Left kidney (tissue), 8 donors: ENCODE measurements at places on chromosomes 12 and 14. TPM values are rescaled to one million over a fixed set of nuclear protein-coding genes. Genes with fewer than 3 reads are reported as not detected.

- no peak for DNase-seq
Measured at GRCh38 chr14:62597143-62597542, 448.1 kb downstream of the KCNH5 start.

- DNase-seq = no peak
Measured at GRCh38 chr14:104395941-104396681, 183.5 kb upstream of the C14orf180 start.

COPZ1 gene
- polyA plus RNA-seq = 225 TPM

- DNase-seq = no peak
Measured at GRCh38 chr14:100822013-100822412, 3.9 kb upstream of the MEG3 start.

DNA sequence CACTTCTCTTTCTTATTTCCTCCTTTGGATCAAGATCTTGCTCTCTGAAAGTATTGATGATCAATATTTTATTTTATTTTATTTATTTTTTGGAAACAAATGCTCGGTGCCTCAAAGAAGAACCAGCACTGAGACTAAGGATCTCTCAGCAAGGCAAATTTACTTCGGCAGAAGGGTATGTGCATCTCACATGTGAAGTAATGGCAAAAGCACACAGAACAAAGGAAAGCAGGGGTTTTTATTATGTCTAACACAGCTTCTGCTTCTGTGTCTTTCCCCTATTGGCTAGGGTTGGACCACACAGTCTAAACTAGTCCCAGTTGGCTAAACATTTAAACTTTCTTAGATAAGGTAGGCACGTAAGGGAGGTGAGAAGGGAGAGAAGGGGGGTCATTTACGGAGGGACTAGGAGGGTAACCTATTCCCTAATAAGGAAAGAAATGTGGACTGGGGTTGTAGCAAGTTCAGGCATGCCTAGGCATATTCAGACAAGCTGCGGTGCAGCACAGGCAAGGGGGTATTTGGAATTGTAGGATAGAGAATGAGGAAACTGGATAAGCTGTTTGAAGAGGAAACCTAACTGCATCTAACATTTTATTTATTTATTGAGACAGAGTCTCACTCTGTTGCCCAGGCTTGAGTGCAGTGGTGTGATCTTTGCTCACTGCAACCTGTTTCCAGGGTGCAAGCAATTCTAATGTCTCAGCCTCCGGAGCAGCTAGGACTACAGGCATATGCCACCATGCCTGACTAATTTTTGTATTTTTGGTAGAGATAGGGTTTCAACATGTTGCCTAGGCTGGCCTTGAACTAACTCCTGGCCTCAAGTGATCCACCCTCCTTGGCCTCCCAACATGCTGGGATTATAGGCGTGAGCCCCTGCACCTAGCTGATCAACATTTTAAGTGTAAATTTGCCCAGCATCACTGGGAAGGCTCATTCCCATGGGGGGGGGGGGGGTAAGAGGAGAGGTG, 90.0 kb upstream of the EIF5 start:
- DNase-seq = no peak

NELL2 gene
- polyA plus RNA-seq = 26.0 TPM

TAS2R7 gene
- not detected for polyA plus RNA-seq

DNA sequence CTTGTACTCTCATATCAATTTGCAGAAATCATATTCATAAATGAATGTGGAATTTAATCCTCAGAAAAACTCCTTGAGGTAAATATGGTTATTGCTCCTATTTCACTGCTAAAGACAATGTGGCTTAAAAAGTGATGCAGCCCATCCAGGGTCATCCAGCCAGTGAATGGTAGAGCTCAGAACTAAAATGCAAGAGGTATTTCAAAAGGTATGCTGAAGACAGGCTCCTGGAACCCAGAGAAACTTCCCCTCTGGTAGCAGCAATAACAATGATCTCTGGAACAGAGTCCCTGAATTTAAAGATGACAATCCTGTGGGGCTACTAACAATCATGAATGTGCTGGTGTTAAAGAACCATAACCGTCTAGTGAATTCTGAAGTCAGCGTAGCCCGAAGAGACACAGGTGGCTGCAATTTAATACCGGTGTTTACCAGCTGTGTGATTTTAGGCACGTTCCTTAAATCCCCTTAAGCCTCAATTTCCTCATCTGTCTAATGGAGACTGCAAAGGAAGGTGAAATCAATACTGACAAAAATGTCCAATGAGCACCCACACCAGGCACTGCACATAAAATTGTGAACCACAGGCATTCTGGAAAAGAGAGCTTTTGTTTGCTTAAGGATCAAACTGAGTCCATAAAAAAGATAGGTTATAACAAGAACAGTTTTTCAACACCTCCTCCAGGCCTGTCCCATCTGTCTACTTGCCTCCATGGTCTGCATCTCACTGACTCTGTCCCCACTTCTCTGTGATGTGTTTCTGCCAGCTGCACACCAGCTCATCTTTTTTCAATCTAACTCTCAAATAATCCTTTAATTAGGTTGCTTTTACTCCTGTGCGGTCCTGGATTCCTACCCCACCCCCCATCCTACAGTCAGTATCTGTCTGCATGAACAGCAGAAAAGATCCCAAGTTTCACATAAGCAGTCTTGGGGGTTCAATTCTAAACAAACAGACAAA, 10.5 kb downstream of the TM7SF3 start:
- DNase-seq = no peak

IL31 gene
- not detected for polyA plus RNA-seq

GRCh38 chr14:58167891-58168290, 15.9 kb upstream of the ARMH4 start:
- no peak for DNase-seq

GRCh38 chr12:22408610-22409376, 74.3 kb upstream of the ST8SIA1 start:
- DNase-seq = no peak

GRCh38 chr14:77872983-77873382, 73.1 kb downstream of the ADCK1 start:
- DNase-seq = no peak

VRTN gene
- polyA plus RNA-seq = not detected

DNA sequence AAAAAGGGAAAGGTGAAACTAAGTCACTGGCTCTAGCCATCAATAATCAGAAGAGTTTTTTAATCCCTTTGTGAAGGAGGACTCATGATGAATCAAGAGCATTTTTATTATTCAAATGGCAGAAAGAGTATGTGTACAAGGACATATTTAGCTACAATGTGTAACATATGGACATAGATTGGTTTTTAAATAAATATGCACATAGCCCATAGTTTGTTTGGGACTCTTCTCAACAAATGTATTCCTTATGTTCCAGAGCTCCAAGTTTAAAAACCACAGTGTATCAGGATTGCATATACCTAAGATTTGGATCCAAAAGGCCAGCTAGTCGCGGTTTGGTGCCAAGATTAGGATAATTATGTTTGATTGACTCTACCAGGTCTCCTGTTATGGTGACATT, 104.2 kb downstream of the C12orf50 start:
- no peak for DNase-seq

RASSF9 gene
- 16.8 TPM for polyA plus RNA-seq

- DNase-seq = no peak
Measured at GRCh38 chr12:109449845-109450532, 27.1 kb downstream of the KCTD10 start.

TMEM132D gene
- 1.6 TPM for polyA plus RNA-seq

GRCh38 chr14:65107200-65107599, 4.9 kb upstream of the MAX start:
- DNase-seq = no peak

PRMT5 gene
- polyA plus RNA-seq = 185 TPM

GRCh38 chr12:6324936-6325750, 14.7 kb downstream of the PLEKHG6 start:
- no peak for DNase-seq
